ENCODE measurements at places on chromosomes 1 and 21.

DNA sequence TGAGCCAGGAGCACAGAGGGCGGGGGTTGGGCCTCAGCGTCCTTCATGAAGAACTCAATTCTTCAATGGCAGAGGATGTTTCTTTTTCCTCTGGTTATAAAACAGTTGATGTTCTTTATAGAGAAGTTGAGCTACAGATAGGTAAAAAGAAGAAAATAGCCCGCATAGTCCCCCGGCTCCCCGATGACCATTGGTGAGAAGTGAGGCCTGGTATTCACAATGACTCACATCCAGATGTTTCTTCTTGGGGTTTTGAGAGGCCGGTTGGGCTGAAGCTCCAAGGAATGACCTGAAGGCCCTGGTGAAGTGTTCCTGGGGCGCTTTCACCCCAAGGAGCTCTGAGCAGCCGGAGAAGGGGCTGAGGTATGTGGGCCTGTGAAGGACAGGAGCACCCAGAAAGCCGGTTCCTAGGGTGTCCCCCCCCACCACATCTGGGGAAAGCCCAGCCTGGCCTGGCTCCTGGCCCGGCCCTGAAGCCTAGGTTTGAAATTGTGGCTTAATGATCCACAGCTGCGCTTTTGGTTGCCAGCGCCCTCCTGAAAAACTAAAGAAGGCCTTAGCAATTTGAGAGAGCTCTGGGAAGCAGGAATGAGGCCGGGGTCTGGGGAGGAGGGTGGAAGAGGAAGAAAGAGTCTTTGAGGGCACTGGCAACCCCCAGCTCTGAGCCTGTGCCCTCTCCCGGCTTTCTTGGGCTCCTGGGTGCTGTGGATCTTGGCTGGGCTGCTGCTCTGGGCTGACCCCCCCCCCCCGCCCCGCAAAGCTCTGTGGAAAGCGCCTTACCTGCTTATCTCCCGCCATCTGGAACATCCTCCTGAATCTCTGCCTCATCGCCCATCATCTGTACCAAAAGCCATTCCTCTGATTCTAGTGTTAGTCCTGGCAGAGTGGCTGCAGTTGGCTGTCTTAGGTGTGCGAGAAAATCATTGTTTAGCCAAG is 444.7 kb downstream of the CAMTA1 start:
- no peak for DNase-seq

DNA sequence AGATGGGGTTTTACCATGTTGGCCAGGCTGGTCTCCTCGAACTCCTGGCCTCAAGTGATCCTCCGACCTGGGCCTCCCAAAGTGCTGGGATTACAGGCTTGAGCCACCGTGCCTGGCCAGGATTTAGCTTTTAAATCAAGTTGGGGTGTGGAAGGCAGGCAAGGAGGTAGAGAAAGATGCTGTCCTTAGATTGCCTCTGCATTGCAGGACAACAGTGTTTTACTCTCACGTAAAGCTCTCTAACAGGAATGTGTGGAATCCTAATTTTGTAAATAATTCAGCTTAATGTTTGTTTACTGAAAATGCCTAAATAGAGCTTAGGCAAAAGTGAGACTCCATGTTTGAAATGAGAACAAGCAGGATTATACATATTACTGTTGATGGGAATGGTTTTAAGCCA is 29.5 kb upstream of the TGFB2 start:
- DNase-seq, result no peak

- no peak for DNase-seq
Observed at GRCh38 chr1:82420584-82420983, 619.9 kb downstream of the ADGRL2 start.

DNA sequence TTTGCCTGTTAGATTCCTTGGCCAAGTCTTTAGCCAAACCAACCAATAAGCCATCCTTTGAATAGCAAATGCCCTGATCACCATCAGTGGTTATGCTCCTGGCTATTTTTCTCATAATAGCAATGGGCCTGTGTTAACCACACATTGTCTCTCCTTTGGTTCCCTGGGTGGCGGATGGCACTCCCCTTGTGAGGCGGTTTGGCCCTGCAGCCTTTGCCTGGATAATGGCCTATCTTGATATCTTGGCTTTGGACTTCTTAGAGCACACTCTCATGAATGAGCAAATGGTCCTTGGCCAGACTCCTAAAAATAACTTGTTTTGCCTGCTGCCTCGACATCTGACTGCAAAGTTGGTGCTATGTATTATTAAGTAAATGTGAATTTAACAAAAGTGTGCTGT is 22.4 kb upstream of the ZBTB18 start:
- DNase-seq, result no peak

DNA sequence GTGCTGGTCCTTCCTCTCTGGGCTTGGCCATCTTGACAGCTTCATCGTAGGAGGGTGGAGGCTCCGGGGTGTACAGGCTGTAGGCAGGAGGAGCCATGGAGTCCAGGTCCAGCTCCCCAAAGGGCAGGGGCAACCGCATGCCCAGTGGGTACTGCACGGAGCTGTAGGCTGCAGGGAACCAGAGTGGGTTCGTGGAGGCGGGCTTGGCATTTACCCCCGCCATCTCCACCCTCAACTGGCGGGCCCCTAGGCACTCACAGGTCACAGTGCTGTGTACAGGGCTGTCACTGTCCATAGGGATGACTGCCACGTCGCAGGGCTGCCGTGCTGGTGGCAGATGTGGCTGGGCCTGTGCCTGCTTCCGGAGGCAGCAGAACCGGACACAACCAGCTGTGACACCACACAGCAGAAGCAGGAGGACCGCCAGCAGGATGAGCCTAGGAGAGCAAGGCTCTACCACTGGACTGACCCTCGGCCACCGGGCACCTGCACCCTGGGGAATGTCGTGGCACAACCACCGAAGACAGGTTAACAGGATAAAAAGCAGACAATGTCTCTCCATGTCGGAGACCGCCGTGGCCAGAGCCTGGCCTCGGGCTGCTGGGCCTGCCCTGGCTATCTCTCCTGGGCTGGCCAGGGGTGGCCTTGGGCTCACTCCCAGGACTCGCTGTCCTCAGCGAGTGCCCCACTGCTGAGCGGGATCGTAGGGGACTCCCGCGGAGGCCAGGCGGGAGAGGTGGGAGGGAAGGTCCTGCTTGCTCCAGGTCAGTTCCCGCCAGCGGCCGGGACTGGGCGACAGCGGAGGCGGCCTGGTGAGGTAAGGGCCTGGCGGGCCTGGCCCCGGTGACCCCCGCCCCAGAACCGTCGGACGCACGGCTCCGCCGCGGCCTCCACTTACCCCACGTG is 831 bp downstream of the TMEM52 start:
- DNase-seq, result no peak

DNA sequence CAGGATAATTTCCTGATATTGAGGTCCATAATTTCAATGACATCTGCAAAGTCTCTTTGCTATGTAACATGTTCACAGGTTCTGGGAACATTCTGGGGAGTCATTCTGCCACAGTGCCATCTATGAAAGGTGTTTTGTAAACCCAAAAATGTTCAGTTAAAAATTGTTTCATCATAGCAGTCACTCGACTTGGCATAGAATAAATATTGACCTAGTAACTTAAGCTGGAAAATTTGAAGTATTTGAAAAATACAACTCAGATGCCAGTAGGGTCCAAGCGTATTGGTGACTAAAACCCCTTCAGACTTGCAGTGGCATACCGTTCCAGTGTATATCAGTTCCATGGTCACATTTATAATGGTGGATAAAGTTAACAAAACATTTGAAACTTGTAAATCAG is 6.8 kb downstream of the DESI2 start:
- DNase-seq, result no peak

GRCh38 chr1:64039390-64039926 is 164.0 kb upstream of the UBE2U start:
- DNase-seq, result peak; percentile 39

DNA sequence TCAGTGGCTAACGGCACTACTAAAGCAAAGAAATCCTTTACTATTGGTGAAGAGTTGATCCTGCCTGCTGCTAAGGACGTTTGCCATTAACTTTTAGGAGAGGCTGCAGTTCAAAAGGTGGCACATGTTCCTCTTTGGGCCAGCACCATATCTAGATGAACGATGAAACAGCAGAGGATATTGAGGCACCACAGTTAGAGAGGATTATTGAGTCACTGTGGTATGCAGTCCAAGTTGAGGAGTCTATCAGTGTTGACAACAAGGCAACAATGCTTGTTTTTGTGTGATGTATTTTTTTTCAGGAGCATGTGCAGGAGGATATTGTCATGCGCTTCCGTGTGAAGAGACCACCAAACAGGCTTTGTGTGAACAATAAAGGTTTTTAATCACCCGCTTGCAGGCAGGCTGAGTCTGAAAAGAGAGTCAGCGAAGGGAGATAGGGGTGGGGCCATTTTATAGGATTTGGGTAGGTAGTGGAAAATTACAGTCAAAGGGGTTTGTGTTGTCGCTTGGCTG is 80.9 kb downstream of the UCHL5 start:
- DNase-seq, result no peak

GRCh38 chr1:116915086-116915661 is 5.5 kb downstream of the PTGFRN start:
- no peak for DNase-seq

DNA sequence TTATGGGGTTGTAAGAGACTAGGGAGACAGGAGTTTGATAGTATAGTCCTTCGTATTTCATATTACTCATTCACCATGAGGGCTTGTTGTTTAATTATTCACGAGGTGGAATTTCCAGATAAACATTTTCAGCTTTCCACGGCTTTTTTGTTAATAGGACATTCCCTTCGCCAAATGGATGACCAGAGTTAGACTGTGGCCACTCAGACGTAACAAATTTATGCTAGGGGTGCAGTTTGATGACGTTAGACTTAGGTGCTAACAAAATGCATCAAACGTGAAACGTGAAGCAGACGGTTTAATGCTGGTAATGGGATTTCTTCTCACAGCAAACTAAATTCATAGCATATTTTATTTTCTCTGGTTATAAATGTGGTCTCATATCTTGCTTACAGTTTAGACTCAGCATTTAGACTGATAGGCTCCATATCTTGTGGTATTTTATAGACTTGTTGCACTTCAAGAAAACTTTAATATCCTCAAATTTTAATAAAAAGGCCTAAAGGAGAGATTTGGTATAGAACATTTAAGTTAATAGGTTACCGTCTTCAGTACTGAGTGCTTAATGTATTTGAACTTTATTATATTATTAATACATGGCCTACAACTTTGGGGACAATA is 2.3 kb downstream of the DHX9 start:
- no peak for DNase-seq

GRCh38 chr1:164651351-164651951 is 92.5 kb downstream of the PBX1 start:
- peak; percentile 90 for DNase-seq

DNA sequence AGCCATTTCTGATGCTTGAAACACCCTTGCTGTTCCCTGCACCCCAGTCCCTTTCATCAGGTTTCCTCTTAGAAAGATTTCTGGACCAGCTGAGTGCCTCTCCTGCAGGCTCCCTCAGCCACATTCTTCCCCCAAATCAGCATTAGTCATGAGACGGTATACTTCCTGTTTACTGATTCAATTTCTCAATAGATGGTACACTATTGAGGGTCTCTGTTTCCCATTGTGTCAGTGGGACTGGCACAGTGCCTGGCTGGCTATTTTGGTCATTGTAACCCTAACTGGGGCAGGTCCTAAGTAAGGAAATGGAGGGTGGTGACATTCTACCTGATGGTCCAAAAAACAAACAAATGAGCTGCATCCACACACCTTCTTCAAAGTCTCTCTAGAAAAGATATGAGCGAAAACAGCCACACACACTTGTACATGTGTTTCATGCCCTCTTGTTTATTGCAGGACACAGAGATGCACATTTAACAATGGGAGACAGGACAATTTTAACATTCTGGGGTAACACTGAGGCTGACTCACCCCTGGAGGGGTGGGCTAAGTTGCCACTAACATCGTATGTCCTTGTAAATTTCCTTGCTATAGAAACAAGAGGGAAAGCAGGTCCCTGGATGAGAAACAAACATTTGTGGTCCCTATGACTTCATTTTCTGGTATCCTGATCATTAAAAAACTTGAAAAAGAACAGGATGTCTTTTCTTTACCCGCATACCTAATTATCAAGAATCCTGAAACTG is 77.5 kb downstream of the RRAGC start:
- no peak for DNase-seq

DNA sequence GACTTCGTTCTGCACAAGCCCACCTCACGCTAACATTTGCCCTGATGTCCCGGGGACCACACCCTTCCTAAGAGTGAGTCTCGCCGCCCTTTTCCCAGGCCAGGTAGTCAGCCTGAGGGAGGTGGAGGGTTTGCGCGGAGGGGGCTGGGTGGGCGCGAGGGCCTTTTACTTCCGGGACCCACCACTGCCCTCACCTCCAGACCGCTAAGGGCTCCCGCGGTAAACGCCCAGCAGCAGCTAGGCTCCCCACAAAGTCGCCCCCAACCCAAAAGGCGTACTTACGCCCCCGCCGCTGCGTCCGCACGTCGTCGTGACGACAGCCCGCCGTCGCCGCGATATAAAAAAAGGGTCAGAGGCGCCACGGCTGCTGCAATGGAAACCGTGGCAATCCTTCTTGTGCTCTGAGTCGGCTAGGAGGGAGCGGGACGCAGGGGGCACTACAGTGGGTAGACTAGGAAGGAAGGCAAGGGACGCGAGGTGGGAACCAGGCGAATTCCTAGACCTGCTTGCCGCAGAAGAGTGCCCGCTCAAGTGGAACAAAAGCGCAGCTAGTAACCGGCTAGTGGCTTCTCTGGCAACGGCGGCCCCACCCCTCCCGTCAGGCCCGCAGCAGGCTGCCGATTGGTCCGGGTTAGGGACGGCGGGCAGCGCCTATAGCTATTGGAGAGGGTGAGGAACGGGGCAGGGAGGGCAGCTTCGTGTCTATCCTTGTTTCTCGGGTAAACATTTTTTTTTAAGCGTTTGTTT is at the start of gene ODF2L:
TSS of gene ODF2L (minus strand) at position 573 of the 747 bp plus-strand sequence. CDS start 9,296 bp downstream, outside the sequence.
- peak; percentile 84 for DNase-seq

DNA sequence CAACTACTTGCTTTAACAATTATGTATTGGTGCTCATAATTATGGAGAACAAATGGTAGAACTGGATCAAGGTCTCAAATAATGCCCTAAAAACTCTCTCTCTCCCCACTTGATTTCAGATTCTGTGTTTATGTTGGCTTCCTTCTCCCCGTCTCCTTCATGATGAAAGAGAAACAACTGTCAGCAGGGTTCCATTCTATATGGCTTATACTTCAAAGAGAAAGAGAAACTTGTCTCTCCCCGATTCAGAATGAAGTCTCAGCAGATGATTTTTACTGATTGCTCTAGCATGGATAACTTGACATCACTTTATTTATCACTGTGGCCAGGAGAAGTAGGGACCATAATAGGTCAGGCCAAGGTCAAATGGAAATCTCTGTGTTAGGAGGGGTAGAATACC is 575.6 kb downstream of the AGBL4 start:
- no peak for DNase-seq

- DNase-seq, result no peak
Observed at GRCh38 chr1:45236136-45236535, 29.7 kb upstream of the ZSWIM5 start.

Measured in SW480 (cell line).